Left renal pelvis (tissue), 4 donors: ENCODE measurements at places on chromosomes 12 and 14. TPM values are rescaled to one million over a fixed set of nuclear protein-coding genes. Genes with fewer than 3 reads are reported as not detected.

The LPAR5 gene
- polyA plus RNA-seq, result 1.2 TPM

- no peak for DNase-seq
Measured at GRCh38 chr12:57549203-57549908, 488 bp upstream of the KIF5A start.

- no peak for DNase-seq
Measured at GRCh38 chr12:57216014-57216911, at the start of gene NXPH4. TSS of gene NXPH4 (plus strand) at chr12:57216794. CDS start at chr12:57216970, 176 bp downstream.

DNA sequence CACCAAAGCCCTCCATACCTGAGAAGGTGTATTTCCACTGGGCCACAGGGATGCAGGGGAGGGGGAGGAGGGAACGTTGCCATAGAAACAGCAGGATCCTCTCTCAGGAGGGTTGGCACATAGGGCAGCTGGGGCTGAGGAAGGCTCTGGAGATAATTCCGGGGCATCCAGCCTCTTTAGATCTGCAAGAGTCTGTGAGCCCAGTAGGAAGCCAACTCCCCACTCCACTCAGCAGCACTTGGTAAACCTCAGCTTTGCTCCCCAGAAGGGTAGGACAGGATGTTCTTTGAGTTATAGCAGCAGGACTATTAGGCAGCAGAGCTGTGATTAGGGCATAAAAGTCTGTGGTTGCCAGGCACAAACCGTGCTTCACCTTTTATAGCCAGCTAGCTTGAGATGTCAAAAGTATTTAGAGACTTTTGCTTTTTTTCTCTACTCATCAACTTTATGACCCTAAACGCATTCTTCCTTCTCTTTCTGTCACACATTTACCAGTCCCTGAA lies 7.8 kb upstream of the PLEKHG3 start:
- no peak for DNase-seq
